A549 treated with ZK216348 at 1 μM for 4 hours (cell line): ENCODE measurements at places on chromosomes 5 and 9. TPM values are rescaled to one million over a fixed set of nuclear protein-coding genes. Genes with fewer than 3 reads are reported as not detected.

The OTP gene
- total RNA-seq: 0.07 to 0.16 TPM (median 0.11 TPM) in 5 replicates

The IZUMO3 gene
- not detected in 5 replicates for total RNA-seq

The NUDT2 gene
- 22.7 to 25.0 TPM (median 23.9 TPM) in 5 replicates for total RNA-seq

The SLCO6A1 gene
- total RNA-seq: not detected in 5 replicates

The HCN1 gene
- total RNA-seq: not detected in 5 replicates

The TNFSF15 gene
- total RNA-seq: 0.05 to 0.25 TPM (median 0.16 TPM) in 5 replicates

The MAP1B gene
- 27.9 to 50.7 TPM (median 47.0 TPM) in 5 replicates for total RNA-seq

The IFNA2 gene
- not detected in 5 replicates for total RNA-seq

The PCDHA1 gene
- 0.14 to 0.48 TPM (median 0.19 TPM) in 5 replicates for total RNA-seq

The SMIM33 gene
- not detected in 5 replicates for total RNA-seq
